ENCODE measurements at places on chromosomes 7 and 10. TPM values are rescaled to one million over a fixed set of nuclear protein-coding genes. Genes with fewer than 3 reads are reported as not detected.

Gene FAM221A
- 4.9 TPM for total RNA-seq

Gene CCDC126
- 18.4 TPM for total RNA-seq

- no peaks in the 10 kb centered on the region for H3K4me1 ChIP-seq
- H3K27ac ChIP-seq, result no peak overlapping the region
- DNase-seq, result no peak
- no peak overlapping the region for H3K4me3 ChIP-seq
- no peaks in the 10 kb centered on the region for H3K36me3 ChIP-seq
These were observed 15.2 kb upstream of the UBE2D1 start for GRCh38 chr10:58319599-58319998.

DNA sequence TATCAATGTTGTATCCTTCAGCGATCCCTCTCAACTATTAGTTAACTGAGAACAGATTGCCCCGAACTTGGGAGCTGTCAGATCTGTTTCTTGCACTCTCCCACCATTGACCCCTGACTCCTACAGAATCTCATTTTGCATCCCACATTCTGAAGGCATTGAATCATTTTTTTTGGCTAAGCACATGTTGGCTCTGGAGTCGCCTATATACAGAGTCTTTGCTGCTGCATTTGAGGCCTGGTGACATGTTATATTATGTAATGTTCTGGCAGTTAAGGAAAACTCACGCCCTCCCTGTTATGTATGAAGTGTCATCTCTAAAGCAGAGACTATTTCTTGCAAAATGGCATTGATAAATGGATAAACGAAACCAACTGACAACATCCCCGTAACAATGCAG lies 159.2 kb upstream of the ITGB1 start:
- no peaks in the 10 kb centered on the region for H3K36me3 ChIP-seq
- no peaks in the 10 kb centered on the region for H3K27me3 ChIP-seq
- peaks cover 21% of the 10 kb centered on the region for H3K4me1 ChIP-seq
- no peak overlapping the region for H3K4me3 ChIP-seq
- DNase-seq, result no peak

- no peak for DNase-seq
- peaks cover 2% of the 10 kb centered on the region for H3K4me1 ChIP-seq
- H3K27me3 ChIP-seq, result peaks cover 8% of the 10 kb centered on the region
These were observed 54.5 kb downstream of the NEURL1 start for GRCh38 chr10:103548006-103548405.

DNA sequence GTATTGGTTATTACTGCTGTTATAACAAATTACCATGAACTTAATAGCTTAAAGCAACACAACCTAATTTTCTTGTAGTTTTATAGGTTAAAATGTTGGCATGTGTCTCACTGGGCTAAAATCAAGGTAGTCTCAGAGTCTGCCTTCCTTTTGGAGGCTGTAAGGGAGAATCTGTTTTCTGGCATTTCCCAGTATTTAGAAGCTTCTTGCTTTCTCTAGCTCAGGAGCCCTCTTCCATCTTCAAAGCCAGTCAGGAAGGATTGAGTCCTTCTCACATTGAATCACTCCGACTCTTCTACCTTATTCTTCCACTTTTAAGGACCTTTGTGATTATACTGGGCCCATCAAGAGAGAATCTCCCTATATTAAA lies 156.2 kb downstream of the MBL2 start:
- H3K36me3 ChIP-seq, result no peaks in the 10 kb centered on the region
- no peak for DNase-seq
- no peaks in the 10 kb centered on the region for H3K27me3 ChIP-seq
- H3K4me1 ChIP-seq, result no peaks in the 10 kb centered on the region

DNA sequence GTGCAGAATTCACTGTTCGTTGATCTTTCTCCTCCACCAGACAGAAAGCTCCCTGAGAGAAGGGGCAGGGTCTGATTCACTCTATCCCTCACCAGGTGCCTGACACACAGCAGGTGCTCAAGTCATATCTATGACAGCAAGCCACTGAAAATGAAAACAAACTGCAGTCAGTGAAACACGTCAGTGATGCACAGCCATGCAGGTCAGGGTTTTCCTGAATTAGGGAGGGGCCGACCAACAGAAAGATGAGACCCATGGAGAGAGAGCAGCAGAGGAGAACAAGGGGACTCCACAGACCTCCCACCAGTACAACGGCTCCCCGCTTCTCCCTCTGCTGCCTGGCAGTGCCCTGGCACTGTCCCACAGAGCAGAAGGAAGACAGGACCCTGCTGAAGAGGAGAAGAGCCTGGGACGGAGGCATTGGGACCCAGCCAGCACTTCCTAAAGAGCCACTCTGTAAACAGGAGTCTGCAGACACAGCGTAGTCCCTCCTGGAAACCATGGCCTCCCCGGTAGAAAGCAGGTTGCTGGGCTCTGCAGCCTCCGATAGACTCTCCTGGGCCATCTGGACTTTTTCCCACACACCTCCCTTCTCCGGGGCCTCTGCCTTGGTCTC lies 50.3 kb downstream of the FAM53B start:
- peaks cover 86% of the 10 kb centered on the region for H3K4me1 ChIP-seq
- no peak for DNase-seq
- H3K27me3 ChIP-seq, result no peaks in the 10 kb centered on the region
- H3K36me3 ChIP-seq, result peaks cover 87% of the 10 kb centered on the region

GRCh38 chr7:158329014-158329610 lies 258.5 kb downstream of the PTPRN2 start:
- H3K27ac ChIP-seq, result no peak overlapping the region
- no peaks in the 10 kb centered on the region for H3K27me3 ChIP-seq

Data from thymus (tissue), 14 donors.